ENCODE measurements at places on chromosomes 3 and 15.

DNA sequence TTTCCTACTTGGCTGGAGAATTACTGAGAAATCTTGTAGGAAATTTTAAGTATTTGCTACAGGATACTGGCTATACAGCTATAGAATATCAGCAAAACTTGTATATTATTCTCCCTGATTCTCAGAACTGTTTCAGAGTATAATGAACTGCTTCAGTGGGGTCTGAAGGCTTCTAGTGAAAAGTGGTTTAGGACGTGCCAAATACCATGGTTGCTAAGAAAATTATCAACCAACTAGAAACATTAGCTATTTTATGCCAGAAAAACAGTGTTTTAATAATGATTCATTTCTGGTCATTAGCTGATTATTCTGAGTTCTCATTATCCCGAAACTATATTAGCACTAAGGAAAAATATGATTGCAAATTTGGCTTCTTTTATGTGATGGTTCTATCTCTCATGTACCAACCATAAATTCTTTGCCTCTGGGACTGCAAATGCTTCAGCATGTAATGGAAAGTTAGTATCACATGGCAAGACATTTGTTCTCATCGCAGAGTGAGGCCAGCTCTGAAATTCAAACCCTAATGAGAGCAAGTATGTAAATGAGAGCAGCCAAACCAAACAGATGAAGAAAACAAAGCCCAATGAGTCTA is 11.0 kb upstream of the TSC22D2 start:
- no peak for DNase-seq

GRCh38 chr3:151611419-151611818 is 122.3 kb upstream of the AADACL2 start:
- DNase-seq = no peak

- no peak for DNase-seq
These were observed 446.7 kb upstream of the PROK2 start for GRCh38 chr3:72231439-72232196.

GRCh38 chr3:46908294-46908985 is 30.9 kb downstream of the PTH1R start:
- no peak for DNase-seq

- DNase-seq = no peak
These were observed 472.7 kb upstream of the ARL6 start for GRCh38 chr3:97291901-97292300.

DNA sequence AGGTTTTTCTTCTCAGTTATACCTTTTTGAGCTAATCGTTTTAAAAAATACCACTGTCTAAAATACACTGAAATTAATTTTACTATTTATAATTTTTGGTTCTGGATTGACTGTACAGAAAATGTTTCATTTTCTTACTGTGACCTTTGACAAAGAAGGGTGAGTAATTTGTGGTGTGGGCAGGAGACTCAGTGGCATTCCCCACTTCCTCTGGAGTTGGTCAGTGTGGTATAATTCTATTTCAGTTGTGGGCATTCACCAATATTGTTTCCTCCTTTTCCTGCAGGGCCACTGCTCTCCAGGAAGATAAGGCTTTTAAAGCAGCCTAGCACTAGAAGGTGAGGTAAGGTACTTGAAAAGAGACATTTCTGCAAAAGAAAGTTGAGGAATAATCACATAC is 6.5 kb downstream of the DAG1 start:
- no peak for DNase-seq

DNA sequence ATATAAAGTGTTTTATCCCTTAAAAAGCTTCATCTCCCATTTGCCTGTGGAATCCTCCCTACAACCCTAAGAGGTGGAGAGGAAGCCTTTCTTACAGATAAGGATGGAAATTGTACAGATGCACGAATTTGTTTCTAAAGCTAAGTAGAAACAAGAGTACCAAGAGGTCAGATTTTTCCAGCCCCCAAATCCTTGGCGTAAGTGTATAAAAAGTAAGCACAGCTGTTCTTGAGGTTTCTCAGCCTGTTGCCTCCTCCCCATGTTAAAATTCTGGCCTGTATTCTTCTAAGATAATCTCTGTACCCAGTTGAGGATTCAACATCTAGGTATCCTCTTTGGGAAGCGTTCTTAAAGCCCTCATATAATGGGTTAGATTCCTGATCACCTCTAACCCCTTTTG is 34.9 kb downstream of the RAB7A start:
- no peak for DNase-seq

DNA sequence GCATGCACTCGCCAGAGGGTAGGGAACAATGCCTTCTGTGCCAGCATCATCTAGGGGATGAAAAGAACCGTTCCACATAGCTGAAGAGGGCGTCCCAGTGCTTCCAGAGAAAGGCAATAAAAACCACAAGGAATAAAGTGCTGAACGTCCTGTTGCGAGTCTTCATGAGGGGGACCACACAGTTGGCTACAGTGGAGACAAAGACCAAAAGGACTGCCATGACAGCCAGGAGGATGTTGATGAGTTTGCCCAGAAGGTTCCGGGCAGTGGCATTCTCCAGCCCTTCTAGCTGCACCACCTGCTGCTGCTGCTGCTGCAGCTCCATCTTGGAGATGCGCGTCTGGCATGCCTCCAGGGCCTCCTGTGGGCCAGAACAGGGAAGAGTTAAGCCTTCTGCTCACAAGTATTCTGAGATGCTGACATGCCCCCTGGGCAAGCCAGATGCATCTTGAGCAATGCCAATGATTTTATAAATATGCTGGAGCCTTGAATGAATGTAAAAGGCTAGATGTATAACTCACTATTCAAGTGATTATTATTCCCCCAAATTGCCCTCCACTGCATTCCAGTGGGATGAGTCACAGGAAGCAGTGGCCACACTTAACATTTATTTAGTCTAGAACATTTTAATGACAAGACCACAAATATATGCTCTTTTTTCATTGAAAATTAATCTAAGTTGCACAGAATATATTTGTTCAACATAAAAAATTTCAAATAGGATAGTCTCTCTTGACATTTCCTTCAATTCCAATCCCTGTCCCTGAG is 45.1 kb upstream of the PLXND1 start:
- no peak for DNase-seq

- no peak for DNase-seq
These were observed 257.0 kb downstream of the SV2B start for GRCh38 chr15:91357011-91357410.

DNA sequence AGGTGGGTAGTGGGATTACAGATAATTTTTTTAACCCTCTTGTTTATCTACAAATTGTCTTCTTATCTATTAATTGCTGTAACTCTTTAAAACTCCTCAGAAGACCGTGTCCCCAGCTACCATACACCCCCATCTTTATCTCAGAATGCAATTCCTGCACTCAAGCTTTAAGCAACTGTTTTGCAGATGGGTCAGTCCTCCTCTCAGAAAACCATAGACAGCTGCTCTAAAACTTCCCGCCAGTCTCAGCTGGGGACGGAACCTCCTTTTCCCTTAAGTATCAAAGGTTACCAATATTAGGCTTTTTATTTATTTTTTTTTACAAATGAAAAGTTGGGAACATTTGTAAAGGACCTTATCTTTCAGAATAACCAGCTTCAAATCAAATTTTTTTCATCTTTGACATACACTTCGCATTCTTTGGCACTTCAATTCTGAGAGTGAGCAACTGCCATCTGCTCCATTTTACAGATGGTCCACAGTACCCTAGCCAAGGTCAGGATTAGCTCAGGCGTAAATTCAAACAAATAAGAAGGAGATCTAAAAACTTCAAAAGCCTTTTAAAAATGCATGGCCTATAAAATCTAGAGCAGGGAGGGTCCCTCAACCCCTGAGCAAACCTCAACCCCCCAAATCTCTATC is 1.3 kb downstream of the GATM start:
- DNase-seq = no peak

DNA sequence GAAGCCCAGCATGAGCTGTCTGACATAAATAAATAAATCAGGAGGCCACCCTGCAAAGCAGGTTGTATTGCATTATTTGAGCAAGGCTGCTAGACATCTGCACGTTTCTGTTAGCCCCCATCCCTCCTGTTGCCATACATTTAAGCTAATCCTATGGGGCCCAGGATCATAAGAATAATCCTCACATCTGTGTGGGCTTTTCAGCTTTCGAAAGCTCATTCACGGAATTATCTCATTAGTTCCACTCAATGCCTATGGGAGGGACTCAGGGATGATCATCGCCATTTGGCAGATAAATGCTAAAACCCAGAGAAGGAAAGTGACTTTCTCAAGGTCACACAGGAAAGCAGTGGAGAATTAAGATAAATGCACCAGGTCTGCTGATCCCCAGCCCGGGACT is 123.4 kb downstream of the TLE3 start:
- DNase-seq = no peak

GRCh38 chr15:66221126-66221525 is 32.4 kb downstream of the MEGF11 start:
- no peak for DNase-seq

- no peak for DNase-seq
These were observed 23.8 kb downstream of the STIMATE start for GRCh38 chr3:52873433-52874159.

DNA sequence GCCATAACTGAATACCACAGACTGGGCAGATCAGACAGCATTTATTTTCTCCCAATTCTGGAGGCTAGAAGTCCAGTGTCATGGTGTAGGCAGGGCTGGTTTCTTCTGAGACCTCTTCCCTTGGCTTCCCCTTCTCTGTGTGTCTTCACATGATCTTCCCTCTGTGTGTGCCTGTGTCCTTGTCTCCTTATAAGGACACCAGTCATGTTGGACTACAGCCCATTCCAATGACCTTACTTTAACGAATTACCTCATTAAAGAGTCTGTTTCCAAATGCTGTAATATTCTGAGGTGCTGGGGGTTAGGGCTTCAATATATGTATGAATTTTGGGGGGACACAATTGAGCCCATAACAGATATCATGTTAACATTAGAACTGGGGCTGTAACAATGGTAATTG is 13.3 kb upstream of the RARRES1 start:
- DNase-seq = no peak

DNA sequence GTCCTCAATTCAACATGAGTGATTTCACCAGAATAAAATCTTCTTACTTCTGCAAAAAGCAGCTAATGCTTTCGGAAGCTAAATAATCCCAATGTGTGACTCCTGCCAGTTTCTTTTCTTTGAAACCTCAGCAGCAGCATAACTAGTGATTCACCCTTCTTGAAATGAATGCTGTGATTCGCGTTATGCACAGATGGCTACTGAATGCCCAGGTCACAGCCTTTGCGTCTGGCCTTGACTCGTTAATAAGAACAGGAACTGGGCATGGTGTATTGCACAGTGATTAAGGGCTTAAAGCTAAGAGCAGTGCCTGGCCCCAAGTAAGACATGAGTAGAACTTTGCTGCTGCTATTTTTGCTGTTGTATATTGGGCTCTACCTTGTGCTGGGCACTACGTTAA is 19.0 kb downstream of the CGNL1 start:
- no peak for DNase-seq

DNA sequence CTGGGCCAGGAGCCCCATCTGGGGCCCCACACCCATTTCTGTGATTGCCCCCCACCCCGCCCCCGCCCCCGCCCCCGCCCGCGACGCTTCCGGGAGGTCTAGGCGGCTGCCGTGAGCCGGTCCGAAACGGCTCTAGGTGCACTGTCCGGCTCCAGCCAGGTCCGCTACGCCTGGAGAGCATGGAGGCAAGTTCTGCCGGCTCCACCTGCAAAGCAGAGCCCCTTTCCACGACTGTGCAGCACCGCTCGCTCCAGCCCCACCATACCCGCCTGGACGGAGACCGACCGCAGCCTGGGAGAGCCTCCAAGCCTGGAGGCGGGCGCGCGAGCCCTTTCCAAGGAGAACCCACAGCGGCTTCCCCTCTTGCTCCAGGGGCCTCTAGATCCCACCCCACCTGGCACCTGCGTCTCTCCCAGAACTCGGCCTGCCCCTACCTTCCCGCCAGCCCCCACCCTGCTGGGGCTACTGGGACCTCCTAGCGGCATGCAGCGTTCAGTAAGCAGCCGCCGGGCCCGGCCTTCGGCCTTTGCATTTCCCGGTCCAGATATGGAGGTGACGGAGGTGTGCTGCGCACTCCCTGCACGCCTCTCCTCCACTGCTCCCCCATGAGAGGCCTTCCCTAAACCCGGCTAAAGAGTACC is 66.2 kb downstream of the KLF13 start:
- DNase-seq = no peak

DNA sequence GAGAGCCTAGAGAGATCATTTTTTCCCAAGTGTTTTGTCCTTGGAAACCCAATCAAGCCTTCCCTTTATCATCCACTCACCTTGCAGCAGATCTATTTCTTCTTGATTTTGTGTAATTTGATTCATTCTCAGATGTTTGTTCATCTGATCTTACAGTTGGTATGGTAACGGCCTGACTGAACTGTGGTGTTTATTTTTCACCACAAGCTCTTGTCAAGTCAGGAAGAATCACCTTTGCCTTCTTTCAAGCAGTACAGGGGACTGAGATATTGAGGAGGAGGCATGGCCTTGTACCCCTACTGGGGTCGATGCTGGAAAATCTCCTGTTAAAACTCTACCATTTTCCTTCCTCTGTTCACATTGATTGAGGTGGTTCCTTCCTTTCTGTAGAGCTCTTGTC is 361.4 kb upstream of the CFAP20DC start:
- no peak for DNase-seq

- DNase-seq = no peak
These were observed 1.4 kb downstream of the PPM1L start for GRCh38 chr3:160757233-160758106.

DNA sequence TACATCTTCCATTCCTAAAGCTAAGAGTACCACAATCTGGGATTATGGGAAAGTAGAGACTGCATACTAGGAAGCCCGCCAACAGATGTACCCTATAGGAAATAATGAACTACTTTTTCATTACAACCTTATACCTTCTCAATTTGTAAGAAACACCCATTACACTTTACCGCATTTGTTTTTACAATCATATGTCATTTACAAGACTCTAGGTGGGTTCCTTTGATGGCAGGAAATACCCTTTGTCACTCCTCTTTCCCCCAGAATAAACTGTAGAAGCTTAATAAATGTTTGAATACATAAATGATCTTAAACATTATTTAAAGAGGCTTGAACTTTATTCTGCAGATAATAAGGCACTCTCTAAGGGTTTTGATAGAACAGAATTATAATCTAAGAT is 150.1 kb upstream of the TGFBR2 start:
- DNase-seq = no peak

DNA sequence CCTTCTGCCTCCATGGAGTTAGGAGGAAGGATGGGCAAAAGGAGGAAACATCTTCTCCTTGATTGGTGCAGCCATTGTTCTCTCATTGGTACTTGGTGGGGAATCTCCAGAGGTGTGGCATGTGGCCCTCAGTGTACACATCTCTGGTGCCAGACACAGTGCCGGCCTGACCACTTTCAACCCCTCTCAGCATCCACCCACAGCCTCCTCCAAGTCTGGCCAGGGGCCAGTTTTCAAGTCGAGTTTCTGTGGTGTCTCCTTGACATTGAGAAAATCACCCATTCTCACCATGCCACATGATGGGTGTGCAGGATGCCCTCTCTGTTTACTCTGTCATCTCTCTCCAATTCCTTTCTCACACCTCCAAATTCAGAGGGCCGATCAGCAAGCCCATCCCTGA is 12.8 kb upstream of the FSIP1 start:
- DNase-seq = no peak

GRCh38 chr3:184727357-184728009 is 15.6 kb upstream of the MAGEF1 start:
- DNase-seq = no peak

Data from SIG-M5 (cell line).